ENCODE measurements at places on chromosomes 7 and 10.

DNA sequence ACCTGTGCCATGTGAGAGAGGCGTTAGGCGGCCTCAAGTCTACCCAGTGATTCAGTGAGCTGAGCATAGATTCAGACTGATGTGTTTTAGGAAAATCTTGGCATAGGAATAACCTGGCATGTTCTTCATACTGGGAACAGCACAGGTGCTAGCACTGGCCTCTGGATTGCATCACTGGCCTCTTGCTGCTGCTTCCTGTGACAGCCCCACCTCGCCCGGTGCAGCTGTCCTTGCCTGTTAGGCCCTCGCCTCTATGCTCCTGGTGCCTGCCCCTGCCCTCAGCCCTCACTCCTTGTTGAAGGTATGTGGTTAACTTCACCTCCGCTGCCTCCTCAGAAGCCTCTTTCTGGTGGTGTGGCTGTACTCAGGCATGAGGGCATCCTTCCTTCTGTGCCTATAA lies 46.2 kb downstream of the BLNK start:
- no peak for DNase-seq

DNA sequence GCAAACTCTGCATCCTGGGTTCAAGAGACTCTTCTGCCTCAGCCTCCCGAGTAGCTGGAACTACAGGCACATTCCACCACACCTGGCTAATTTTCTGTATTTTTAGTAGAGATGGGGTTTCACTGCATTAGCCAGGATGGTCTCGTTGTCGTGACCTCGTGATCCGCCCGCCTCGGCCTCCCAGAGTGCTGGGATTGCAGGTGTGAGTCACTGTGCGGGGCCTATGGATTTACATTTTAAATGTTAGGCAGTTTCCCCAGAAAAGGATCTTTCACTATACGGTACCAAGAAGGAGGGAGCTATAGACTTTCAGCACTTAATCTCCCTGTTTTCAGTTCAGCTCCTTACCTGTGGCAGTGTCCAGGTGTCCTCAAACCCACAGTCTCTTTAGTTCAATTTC lies 50.8 kb downstream of the SIRT1 start:
- DNase-seq = peak; percentile 59

DNA sequence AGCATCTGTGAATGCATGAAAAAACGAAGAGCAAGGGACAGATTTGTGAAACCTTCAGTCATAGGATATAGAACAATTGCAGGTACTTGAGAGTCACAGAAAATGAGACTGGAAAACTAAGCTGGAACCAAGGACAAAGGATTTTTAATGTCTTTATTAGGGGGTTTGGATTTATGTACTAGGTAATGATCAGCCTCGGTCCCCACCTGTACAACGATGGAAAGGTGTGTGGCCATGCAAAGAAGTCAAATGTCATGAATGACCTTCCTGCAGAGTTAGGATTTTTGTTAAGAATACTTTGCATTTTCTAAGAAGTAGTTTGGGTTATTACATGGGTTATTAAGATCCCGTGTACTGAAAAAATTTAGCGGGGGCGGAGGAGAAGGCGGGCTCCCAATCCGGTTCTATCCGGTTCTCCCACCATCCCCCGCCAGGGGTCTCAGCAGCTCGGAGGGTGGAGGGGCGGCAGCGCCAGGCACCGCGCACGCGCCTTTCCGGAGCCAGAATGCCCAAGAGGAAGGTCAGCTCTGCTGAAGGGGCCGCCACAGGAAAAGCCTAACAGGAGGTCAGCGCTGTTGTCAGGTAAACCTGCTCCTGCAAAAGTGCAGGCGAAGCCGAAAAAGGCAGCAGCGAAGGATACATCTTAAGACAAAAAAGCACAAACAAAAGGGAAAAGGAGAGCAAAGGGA lies 327.5 kb upstream of the PLXDC2 start:
- peak; percentile 94 for DNase-seq

DNA sequence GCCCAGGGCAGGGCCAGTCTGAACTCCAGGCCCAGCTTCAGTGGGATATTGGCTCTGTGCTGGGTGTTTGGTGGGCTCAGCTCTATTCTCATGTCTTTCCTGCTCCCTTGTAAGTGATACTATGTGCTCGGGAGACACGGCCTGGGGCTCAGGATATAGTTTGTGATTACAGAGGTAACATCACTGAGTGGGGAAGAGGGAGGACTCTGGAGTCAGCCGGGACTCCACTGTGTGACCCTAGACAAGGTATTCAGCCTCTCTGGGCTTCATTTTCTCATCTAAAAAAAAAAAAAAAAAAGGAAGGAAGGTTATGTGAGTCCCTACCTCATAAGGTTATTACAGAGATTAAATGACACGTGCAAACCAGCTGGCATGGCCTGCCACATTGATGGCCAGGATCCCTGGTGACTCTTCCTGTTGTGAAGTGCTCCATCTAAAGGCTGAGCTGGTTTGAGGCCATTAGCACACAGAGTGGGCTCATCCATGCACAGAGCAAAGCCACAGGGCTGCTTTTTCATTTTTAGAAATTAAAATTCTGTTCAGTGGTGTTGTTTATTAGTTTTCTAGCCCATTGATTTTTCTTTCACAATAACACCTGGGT lies 15.7 kb downstream of the SLC13A4 start:
- DNase-seq = no peak

DNA sequence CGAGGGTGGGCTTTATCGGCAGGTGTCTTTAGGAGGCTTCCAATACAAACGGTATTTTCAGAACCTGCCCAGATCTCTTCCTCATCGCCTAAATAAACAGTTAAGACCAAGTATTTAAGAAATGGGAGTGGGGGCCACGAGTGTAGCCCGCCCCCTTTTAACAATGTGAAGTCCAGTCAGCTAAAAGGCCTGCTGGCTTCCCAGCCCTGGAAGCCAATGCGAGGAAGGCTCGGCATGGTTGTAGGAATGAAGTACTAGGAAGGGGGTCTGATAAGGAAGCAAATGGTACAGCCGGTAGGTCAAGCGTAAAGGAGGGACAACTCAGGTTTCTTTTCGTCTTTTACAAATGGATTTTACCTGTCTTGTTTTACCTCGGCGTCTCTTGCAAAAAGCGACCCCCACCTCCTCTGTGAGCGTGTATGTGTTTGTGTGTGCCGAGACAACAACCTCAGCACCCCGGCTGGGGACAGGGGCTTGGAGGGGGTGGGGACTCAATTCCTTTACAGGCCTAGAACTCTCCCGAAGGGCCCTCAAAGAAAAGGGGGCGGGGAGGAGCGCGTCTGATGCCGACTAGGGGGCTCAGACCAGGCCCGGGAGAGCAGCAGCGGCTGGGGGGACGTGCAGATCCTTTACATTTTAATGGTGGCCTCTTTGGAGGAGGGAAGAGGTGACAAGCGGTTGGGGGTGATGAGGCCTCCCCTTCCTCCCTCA lies 147.6 kb downstream of the GPR85 start:
- DNase-seq = peak; percentile 88

GRCh38 chr10:10796061-10796773 lies 221.5 kb upstream of the CELF2 start:
- DNase-seq = no peak

- no peak for DNase-seq
These were observed 148.4 kb upstream of the KAT6B start for GRCh38 chr10:74677951-74678350.

DNA sequence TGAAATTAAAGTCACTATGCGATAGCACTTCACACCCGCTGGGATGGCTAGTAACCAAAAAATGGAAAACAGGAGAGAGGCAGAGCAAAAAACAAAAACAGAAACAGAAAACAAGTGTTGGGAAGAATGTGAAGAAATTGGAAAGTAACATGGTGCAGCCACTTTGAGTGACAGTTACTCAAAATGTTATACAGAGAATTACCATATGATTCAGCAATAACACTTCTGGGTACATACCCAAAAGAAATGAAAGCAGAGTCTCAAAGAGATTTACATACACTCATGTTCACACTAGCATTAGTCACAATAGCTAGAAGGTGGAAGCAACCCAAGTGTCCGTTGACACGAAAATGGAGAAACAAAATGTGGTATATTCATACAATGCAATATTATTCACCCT lies 88.6 kb upstream of the KCNIP2 start:
- no peak for DNase-seq

- DNase-seq = no peak
These were observed 33.7 kb upstream of the TMEM26 start for GRCh38 chr10:61486738-61487396.

DNA sequence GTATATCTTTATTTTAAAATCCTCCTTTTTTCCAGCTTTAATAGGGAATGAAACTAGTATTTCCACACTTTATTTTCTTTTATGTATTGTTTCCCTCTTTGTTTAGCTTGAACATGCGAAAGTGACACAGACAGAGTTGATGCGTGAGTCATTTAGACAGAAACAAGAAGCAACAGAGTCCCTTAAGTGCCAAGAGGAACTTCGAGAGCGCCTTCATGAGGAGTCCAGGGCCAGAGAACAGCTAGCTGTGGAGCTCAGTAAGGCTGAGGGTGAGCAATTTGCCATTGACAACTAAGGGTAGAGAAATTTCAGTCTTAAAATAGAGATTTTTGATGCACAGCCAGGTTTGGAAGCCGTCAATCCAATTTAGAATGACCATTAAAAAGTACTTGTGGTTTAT lies 73.1 kb downstream of the CYP51A1 start:
- DNase-seq = no peak

GRCh38 chr7:158723266-158723665 lies 18.7 kb upstream of the NCAPG2 start:
- no peak for DNase-seq

GRCh38 chr7:122710916-122711315 lies 8.2 kb upstream of the RNF148 start:
- no peak for DNase-seq

- no peak for DNase-seq
These were observed 86.5 kb upstream of the GRB10 start for GRCh38 chr7:50869108-50869725.

DNA sequence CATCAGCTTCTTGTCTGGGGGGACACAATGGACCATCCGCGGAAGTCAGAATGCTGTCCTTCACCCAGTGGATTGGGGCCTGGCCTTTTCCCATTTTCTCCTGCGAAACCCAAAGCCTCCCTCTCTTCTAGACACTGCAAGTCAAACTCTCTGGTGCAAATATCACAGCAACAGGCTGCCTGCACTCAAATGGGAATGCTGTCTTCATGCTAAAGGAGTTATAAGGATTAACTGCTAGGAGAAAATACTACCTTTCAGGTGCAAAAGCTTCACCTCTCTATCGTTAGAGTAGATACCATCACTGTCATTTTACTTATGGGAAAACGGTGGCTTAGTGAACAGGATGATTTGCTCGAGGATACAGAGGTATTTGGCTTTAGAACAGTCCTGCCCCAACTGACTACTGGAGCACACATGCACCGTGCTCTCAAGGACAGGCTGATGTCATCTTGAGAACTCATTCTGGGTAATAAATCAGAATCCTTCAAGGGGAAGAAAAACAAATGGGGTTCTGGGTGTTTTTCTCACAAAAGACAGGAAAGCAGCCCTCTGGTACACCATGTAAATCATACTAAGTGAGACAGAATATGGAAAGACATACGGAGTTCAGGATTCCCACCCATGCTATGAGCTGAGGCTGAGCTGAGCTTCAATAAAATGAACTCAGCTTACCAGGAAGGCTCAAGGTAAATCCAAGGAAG lies 100.9 kb downstream of the SAMD9 start:
- DNase-seq = no peak

DNA sequence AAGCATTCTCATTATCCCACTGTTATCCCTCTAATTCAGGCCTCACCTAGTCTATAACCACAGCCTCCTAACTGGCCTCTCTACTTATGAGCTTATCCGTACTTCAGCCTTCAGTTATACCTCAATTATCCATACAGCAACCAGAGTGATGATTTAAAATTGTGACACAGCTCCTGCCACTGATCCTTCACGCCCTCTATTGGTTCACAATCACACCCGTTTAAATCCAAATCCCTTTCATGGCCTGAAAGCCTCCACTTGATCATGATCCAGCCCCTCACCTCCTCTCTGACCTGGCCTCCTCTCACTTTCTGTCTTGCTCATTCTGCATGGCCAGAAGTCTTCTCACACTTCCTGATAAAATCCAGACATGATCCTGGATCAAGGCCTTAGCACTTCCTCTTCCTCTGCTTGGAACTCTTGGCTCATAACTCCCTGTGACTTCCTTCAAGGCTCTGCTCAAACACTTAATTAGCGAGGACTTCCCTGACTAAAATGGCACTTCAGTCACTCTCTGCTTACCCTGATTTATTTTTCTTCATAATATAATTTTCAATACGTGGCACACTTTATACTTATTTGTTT lies 19.0 kb upstream of the TMEM26 start:
- no peak for DNase-seq

GRCh38 chr7:68642727-68643126 lies 955.5 kb upstream of the AUTS2 start:
- DNase-seq = no peak

GRCh38 chr7:106767498-106768323 lies 97.4 kb upstream of the PIK3CG start:
- no peak for DNase-seq

- DNase-seq = peak; percentile 91
These were observed 117.6 kb upstream of the FAM204A start for GRCh38 chr10:118459642-118460193.

GRCh38 chr7:4683884-4684565 lies 1.9 kb downstream of the FOXK1 start:
- DNase-seq = peak; percentile 63

- DNase-seq = no peak
These were observed 26.5 kb downstream of the KNDC1 start for GRCh38 chr10:133186416-133187090.

DNA sequence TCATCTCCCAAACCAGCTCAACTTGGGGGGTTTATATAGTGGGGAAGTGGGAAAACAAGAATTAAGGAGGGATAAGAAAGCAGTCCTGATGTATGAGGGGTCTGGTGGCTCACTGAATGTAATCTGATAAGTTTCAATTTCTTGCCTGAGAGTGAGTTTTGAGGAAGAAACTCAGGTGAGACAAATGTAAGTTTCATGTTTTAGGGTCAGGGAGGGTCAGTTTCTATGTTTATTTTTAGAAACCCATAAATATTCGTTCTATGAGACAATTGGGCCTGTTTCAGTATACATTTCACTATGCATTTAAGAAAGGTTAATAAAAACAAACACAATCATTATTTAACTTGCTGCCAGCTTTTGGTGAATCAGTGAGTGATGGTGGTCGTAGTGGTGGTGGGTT lies 128.0 kb upstream of the MBL2 start:
- DNase-seq = no peak

- no peak for DNase-seq
These were observed 811.2 kb downstream of the TYW1 start for GRCh38 chr7:67807826-67808225.

- peak; percentile 58 for DNase-seq
These were observed 2.2 kb upstream of the INSIG1 start for GRCh38 chr7:155295511-155295910.

- DNase-seq = no peak
These were observed 181.8 kb upstream of the AGK start for GRCh38 chr7:141369422-141369821.

GRCh38 chr10:17785276-17785930 lies 23.7 kb upstream of the MRC1 start:
- no peak for DNase-seq

GRCh38 chr10:132493246-132493755 lies 44.3 kb upstream of the INPP5A start:
- DNase-seq = no peak

DNA sequence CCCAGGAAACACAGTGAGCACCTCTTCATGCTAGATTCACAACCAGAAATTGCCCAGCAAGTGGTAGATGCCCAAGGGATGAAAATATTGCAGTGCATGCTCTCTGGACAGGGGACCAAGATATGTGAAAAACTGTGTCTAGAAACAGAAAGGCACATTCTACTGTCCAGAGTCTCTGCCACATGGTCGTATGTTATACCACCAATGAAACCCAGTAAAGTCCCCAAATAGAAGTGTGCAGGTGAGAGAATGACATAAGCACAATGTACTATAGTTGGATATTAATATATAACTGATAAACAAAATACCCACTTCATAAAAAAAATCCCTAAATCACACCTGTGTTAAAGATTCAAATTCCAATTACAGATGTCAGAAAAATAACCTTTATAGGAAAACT lies 43.8 kb downstream of the RASGEF1A start:
- no peak for DNase-seq

Measured in endodermal cell (in vitro differentiated cells).